Fibroblast of skin of scalp (primary cell): ENCODE measurements at places on chromosomes 4 and X.
A peak's percentile ranks its signal among the peaks of the same experiment; 100 is the strongest.

- no peak for DNase-seq
Measured at GRCh38 chrX:26376037-26376708, 160.2 kb downstream of the MAGEB5 start.

DNA sequence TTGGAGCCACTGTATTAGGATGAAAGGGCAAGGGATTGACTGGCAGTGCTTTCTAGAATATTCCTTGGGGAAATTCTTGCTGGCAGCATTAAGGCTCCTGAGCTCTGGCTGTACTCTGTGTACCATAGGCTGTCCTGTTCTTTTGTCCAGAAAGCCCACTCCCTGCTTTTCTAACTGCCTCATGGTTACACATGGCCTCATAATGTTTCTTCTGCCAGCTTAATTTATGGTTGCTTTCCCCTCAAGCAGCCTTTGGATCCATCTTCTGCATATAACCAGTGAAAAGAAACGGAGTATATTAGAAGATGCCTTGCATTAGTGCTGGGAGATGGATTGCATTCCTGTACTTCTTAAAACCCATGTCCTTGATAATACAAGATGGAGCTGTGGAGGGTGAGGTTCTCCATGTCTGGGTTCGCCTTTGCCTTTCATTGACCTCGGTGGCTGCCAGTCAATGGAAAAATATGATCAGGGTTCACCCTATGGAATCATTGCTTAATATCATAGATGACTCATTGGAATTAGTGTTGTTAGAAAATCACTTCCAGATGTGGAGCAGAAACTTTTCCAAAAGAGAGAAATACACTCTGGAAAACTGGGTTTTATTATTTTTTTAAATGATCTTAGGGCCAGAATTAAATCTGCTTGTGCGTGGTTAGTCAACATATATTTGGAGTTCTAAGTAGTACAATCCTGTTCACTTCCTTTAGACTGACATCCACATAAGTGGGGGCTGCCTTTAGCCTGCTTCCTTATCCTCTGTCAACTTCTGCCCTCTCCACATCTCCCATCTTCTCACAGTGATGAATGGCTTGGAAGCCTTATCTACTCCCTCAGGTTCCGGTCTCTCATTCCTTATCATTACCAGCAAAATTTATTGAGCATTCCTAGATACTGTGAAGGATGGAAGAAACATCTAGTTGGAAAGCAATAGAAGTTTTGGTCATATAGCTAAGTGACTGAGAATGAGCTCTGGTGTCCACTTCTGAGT, 24.9 kb downstream of the DOCK11 start:
- DNase-seq: peak; percentile 85

DNA sequence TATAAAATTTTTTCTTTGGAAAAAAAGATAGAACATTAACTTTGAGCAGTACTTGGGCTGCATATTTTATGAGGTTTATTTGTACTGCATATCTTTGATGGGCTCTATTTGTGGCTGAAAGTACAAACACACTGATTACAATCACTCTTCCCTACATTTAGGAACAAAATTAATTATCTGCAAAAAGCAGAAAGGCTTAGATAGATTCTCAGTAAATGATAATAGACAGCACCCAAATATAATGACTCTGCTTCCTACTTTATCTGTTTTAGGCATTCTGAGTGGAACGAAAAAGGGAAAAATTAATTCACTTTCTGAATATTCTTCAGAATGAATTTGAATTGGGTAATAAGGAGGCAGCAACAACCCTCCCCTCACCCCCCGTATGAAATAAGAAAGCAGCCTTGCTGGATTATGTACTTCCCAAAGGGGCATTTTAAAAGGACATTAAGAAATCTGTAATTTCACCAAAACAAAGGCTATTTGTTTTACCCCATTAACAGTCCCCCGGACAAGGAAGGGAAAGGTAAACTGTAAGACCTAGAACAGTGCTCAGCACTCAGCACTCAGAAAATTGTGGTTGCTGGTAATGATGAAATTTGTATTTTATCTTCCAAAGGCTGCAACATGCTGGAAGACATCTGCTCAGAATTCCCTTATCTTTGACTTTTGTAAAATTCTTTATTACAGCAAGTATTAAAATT, 242.6 kb downstream of the GPC3 start:
- DNase-seq: no peak

DNA sequence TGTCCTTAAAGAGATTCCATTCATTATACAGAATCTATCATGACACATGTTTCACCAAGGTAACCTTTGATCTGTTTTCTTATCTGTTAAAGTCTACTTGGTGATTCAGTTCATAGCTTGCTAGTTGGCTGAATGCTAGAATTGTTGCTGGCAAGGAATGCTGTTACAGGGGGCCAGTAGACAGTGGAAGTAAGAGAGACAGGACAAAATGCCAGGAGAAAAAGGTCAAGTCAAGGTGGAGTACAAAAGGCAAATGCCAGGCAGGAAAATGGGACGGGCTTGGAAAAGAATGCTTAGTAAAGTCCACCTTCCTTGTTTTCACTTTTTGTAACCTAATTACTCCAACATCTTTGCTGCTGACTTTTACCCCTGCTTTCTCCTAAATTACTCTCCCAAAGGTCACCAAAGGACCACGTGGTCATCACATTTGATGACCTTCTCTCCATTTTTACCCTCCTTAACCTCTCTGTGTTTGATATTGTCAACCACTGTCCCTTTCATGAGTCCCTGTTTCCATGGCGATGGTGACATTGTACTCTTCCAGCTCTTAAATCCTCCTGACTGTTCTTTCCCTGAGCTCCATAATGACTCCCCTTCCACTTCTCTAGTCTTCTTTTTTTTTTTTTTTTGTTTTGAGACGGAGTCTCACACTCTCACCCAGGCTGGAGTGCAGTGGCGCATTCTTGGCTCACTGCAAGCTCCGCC, 24.5 kb upstream of the TAPT1 start:
- DNase-seq: no peak

DNA sequence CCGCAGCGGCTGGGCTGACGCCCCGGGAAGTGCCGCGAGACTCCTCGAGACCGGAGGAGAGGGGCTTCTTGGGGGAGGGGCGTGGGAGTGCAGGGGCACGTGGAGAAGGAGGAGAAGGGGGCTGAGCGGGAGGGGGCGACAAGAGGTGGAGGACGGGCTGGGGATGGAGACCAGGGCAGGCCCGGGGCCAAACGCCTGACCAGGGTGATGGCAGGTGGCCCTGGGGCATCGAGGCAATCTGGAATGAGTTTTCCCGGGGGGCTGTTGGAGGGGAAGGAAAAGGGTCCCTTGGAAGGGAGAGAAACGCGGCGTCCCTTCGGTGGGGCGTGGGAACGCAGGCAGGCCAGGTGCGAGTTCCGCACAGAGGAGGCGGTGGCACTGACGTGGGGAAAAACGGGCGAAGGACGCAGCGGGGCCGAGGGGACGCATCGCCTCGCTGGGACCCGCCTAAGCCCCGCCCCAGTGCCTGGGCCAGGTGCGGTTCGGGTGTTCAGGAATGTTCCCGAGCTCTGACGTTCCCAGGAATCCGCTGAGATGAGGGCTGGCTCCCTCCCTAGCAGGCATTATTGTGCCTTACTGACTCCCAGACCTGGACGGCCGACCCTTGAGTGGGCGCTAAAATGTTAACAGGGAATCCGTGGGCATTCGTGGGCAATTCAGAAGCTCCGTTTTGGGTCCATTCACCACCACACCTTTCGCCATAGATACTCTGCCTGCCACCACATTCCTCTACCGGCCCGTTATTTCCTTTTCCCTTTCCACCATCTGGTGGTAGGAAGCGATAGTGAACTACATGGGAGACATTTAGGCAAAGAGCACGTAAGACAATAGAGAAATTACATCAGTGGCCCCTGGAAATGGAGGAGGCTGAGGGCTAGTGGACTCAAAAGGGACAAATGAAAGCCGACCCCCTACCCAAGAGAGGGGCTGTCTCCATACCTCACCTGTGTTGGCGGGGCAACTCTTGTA, 795 bp upstream of the SH3KBP1 start:
- peak; percentile 87 for DNase-seq

DNA sequence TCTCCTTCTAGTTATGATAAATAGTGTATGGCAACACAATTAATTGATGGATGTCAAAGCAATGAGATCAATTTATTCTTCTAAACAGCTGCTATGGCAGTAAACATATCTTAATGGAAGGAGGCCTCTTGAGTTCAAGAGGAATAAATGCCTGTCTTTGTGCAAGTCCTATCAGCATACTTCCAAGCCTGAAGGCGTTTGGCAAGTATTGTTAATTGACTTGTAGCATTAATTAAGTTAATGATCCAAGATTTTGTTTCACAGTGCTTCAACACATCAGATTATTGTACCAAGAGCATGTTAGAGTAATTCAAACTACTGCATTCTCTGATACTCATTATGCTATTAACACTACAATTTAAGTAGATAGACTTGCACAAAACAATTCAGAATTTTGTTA, 144.8 kb downstream of the FAT4 start:
- DNase-seq: no peak

GRCh38 chr4:184906480-184907097, 80.8 kb upstream of the ACSL1 start:
- DNase-seq: no peak

DNA sequence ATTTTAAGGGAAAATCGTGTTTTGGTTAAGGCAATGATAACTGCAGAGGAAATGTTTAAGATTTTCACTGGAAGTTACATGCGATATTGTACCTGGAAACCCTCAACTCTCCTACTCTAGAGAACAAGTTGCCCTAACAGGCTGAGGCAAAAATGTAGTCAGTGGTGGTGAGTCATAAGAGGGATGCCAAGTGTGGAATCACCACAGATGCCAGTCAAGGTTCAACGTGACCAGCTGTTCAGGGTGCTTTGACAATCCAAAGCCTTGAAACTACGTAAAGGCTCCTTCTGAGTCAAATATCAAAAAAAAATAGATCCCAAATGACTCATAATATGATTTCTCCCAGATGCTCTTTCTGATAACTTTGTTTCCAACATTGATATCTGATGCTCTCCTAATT, 77.9 kb upstream of the AFF2 start:
- peak; percentile 2 for DNase-seq

GRCh38 chr4:3322059-3322550, 29.3 kb downstream of the RGS12 start:
- DNase-seq: peak; percentile 19

DNA sequence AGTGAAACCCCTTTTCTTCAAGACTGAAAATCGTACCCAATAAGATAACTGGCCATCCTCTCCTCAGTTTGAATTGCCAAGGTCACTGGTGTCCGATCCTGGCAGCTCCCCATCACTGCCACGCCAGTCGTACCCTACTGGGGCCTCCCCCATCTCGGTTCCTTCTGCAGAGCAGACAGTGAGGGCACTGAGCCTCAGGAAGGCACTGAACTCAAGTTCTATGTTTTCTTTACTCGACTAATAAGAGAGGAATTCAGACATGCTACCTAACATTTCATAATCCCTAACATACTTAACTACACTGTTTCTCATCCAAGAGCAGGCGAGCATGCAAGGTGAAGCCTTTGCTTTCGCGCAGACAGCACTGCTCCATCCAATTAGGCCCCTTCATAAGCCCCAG, 23.4 kb downstream of the ZFYVE28 start:
- DNase-seq: peak; percentile 9

- peak; percentile 66 for DNase-seq
Measured at GRCh38 chrX:47030339-47030738, 47.9 kb upstream of the RGN start.

DNA sequence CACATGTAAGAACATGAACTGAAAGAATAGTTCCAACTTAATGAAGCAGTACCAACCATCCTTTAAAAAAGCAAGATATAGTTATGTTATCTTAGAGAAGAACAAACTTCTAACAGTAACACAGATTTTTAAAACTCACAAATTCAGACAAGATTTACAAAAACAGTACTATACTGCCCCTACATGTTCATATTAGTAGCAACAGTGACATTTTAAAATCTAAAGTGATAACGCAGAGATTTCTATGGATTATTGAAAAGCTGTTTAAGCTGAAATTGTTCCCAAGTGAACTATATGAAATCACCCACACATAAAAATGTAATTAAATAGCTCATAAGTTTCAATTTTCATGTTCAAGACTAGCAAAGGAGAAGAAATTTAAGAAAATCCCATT, 166.0 kb downstream of the FBXW7 start:
- no peak for DNase-seq

- DNase-seq: no peak
Measured at GRCh38 chr4:108622828-108623227, 2.5 kb downstream of the RPL34 start.

DNA sequence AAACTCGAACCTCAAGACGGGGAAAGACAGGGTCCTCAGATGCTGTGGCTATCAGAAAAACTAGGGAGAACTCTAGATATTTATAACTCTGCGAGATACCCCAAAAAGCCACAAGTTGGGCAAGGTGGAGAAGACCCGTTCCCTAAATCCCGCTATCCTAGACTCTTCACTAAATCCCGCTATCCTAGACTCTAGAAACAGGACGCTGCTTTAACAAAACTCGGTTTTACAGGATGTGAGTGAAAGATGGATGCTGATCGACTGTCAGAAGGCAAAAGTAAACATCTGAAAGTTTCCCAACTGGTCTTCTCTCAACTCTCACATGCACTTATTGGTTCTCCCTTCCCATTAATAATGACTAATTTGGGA, 270 bp downstream of the DNAAF6 start:
- no peak for DNase-seq

DNA sequence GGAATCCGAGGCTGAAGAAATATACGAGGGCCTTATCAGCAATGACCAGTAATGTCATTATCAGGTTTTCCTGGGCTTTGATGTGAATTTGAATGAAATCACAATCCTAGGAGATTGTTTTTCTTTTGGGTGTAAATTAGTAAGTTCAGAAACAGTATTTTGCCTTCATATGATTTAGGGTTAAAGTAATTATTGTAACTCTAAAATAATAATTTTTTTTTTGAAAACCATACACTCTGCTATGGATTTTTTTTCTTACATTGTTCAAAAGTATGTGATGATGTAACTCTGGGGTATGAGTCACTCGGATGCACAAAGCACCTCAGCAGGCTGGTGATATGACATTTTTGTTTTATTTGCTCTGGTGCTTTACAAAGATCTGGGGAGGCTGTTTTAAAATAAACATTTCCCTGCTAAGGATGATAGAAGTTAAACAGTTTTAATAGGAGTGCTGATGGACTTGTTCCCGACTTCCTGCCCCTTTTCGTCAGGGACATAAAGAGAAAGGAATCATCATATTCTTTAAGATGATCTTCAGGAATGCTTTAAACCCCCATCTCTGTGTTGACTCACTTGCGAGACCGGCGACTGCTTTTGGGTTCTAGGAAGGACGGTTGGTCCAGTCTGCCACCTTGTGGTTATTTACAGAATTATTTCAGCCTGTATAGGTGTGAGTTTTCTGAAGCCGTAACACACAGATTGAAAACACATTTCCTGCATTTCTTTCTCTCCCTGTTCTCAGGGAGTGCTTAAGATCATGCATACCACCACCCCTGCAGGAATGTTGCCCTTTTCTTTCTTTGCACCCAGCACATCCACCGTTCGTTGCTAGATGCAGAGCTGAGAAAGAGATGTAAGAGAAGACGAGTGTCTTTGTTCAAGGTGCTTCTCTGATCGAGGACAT, 72.5 kb downstream of the RAPGEF2 start:
- peak; percentile 90 for DNase-seq

DNA sequence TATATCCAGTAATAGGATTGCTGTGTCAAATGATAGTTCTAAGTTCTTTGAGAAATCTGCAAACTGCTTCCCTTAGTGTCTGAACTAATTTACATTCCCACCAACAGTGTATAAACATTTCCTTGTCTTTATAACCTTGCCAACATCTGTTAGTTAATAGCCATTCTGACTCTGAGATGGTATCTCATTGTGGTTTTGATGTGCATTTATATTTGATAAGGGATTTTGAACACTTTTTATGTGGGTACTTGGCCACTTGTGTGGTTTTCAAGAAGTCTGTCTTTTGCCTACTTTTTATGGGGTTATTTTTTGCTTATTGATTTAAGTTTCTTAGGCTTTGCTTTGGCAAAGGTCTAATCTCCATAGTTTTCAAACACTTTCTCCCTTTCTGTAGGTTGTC, 189.9 kb upstream of the CXCL13 start:
- no peak for DNase-seq
